ENCODE measurements at places on chromosomes 3 and 15.

GRCh38 chr3:175457301-175457700, 598.2 kb downstream of the NAALADL2 start:
- no peak for DNase-seq

DNA sequence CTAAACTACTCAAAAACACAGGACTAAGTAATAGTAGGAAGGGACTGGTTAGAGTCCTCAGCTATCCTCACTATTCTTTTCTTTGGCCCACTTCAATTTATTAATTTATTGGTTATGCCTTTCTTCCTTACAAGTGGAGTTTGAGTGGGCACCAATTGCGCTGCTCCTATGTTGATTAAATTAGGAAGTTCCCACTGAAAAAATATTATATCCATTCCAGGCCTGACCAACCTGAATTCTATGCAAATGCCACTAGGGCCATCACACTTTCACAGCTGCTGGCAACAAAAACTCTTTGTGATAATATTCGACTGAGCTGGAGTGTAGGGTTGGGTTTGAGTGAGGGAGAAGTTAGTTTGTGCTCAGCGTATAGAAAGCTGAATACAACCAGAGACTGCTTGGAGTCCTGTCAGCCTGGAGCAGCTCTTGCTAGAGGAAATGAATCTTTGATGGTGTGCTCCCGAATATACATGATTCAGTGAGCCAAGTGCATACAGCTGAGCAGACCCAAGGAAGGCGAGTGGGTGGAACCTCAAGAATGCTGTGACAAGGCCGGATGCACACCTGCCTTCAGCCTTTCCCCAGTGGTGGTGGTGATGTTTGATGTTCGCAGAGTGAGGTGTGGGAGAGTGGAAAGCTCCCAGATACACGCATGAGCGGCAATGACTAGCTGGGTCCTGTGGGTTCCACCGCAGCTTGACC, 1.5 kb downstream of the ARHGEF3 start:
- peak; percentile 35 for DNase-seq

GRCh38 chr15:92683511-92683834, 27.9 kb upstream of the FAM174B start:
- no peak for DNase-seq

GRCh38 chr15:70488002-70488605, 275.3 kb downstream of the UACA start:
- peak; percentile 66 for DNase-seq

DNA sequence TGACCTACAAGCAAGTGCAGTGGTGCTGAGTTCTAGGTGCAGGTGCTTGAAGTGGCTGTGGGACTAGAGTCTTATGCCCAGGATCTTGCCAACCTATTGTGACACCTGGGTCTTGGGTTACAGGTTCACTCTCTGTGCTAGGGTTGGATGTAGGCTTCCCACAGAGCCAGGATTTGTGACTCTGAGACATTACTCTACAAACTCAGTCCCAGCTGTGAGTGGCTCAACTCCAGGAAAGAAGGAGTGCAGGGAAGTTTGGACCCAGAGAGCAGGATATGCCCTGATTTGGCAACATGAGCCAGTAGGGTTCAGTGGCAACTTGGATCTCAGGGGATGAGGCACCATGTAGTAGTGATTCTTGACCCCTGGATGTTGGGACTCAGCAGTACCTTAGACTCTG, 182.2 kb downstream of the LPP start:
- no peak for DNase-seq

DNA sequence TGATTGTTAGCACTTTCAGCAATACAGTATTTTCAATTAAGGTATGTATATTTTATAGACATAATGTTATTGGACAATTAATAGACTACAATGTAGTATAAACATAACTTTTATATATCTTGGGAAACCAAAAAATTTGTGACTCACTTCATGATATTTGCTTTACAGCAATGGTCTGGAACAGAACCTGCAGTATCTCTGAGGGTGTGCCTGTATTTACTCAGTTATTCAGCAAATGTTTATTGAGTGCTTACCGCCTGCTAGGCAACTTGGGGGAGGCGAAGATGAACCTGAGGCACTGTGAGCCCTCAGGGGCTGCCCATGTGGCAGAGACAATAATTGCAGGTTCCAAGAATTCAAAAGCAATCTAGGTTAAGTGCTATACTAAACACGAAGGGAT, 144.8 kb downstream of the GABRB3 start:
- DNase-seq: no peak

DNA sequence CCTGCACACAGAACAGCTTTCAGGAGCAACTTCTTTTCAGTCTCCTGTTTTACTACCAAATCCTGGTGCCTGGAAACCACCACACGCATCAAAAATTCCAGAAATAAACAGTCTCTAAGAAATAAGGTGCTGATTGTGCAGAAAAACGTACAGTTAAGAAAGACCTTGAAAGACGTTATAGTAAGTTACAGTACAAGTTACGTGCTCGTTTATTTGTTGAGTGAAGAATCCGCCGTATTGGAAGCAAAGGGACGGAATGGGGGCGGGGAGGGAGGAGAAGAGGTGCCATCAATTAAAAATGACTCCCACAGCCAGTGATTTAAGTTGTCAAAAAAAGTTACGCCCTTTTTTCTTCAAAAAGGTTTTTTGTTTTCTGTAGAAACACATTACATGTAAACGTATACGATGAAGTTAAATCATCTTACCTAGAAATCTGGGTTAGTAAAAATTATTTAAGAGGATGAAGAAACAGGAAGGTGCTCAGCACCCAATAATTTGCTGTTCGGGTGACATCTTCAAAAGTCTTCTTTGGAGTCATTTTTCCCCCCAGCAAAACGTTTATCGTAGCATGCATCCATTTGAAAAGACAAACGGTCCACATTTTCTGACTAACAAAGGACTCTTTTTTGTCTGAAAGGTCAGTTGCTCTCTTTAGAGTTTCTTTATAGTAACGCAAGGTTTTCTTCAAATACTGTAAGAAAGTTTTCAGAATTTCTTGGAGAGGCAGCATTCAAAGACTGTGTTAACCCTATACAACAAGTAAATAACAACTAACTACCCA, 782 bp upstream of the UACA start:
- DNase-seq: no peak

DNA sequence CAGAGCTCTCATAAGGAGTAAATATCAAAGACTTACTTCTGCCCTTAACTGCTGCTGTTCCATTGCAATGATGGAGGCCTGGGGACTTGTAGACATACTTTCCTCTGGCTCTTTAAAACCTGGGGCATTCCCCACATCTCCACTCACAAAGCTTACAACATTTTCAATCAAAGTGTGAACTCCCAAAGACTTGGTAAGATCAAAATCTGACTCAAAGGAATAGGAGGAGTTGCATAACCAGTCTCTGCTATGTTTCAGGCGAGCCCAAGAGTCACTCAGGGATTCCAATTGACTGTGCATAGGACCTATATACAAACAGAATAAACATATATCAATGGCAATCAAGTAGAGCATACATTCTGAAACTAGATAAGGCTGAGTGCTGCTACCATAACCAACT, 101.5 kb downstream of the FBXL22 start:
- no peak for DNase-seq

- DNase-seq: no peak
These were observed 119.5 kb downstream of the FRMD5 start for GRCh38 chr15:44075535-44075934.

- no peak for DNase-seq
These were observed 80.1 kb downstream of the MYO1E start for GRCh38 chr15:59292442-59293151.

DNA sequence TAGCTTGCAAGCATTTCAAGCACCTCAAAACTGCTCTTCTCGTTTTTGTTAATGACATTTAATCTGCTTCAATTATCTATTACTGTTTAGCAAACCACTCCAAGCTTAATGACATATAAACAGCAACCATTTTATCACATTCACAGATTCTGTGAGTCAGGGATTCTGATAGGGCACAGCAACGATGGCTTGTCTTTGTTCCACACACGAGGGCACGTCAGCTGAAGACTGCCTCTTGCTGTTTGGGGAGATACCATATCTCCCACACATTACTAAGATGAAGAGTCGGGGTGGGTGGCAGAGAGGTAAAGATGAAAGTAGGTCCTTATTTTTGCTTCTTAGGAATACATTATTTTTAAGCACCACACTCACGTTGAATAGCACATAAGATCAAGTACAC, 19.3 kb downstream of the CPOX start:
- no peak for DNase-seq

- DNase-seq: no peak
These were observed 240.3 kb downstream of the FGF12 start for GRCh38 chr3:192487033-192487432.

GRCh38 chr15:33064878-33065277, 129.6 kb downstream of the FMN1 start:
- no peak for DNase-seq

DNA sequence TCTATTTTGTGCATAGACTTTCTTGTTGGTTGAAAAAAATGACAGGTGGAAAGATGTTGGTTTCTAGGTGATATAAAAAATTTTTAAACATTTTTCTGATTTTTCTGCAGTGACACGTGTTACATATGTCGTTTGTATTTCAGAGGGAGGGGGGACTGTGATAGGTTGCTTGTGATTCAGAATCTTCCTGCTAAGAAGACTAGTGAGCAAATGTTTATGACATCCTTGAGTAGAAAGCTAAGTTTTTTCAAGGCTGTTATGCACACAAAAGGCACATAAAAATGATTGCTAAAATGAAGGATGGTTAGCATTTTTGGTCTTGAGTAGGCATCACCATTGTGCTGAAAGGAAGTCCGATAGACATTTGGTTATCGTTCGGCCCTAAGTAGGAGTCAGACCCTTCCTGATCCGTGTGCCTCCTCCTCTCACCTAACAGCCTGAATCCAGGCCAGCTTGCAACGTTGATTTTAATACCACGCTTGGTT, 1.5 kb downstream of the ZNF639 start:
- no peak for DNase-seq

DNA sequence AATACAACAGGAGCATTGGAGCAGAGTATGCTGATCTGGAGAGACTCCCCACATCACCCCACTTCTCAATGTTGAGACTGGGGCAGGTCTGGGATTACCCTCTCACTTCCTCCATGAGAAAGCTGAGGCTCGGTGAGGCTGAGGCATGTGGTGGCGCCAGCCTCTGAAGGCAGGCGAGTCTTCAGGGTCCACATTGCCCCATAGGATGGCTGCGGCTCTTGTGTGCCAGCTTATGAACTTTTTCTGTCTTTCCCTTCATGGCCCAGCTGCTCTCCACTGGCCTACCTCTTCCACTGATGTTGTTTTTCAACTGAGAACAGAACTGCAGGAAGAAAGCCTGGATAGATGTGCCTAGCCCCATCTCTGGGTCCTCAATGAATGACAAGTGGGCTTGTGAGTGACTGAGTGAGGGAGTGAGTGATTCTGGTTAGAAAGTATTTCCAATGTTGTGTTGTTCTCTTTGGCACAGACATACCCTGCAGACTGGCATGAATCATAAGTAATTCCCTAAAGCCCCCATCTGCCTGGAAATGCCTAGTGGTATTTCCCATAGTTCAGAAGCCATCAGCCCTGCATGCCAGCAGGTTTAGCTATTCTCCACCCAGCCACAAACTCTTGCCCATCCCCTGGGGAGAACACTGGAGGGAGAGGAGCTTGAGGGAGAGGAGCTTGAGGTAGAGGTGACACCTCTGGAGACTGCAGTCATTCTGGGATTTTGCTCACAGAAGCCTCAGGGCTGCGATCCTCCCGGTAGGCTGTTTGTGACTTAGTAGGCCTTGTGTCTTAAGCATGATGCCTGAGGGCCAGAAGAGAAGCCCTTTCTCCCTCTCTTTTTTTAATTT, 56.9 kb downstream of the AMOTL2 start:
- DNase-seq: no peak

DNA sequence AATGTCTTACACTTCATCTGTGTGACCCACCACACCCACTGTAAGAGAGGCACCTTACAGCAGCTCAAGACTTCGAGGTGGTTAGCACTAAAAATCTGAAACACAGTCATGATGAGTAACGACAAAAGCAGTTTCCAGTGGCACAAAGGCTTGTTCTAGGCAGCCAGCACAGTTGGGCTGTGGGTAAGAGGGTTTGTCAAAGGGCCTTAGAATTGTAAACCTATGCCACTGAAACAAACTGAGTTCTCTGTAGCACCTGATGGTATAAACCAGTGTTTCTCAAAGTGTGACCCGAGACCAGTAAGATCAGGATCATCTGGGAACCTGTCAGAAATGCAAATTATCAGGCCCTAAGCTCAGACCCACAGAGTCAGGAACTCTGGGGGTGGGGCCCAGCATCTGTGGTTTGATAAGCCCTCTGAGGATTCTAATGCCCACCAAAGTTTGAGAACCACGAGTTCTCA, 36.5 kb downstream of the DAPK2 start:
- peak; percentile 70 for DNase-seq

- DNase-seq: no peak
These were observed 34.0 kb downstream of the LYZL4 start for GRCh38 chr3:42376344-42376798.

DNA sequence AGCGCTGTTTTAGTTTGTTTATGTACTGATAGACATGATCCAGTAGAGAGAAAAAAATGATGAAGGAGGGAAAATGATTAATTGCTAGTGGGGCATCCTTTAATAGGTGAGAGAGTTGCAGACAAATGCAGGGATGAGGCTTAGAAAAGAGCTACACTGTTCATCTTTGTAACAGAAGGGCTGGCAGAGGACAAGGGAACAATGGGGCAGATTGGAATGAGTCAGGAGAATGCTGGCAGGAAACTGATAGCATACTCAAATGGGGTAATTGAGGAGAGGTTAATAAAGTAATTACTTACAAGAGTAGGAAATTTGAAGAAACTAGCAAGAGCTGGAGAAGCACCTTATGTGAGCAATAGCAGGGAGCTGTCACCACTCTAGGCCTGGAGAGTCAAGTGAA, 170.9 kb downstream of the OXSM start:
- no peak for DNase-seq

GRCh38 chr3:117128872-117129271, 419.3 kb downstream of the TUSC7 start:
- no peak for DNase-seq

DNA sequence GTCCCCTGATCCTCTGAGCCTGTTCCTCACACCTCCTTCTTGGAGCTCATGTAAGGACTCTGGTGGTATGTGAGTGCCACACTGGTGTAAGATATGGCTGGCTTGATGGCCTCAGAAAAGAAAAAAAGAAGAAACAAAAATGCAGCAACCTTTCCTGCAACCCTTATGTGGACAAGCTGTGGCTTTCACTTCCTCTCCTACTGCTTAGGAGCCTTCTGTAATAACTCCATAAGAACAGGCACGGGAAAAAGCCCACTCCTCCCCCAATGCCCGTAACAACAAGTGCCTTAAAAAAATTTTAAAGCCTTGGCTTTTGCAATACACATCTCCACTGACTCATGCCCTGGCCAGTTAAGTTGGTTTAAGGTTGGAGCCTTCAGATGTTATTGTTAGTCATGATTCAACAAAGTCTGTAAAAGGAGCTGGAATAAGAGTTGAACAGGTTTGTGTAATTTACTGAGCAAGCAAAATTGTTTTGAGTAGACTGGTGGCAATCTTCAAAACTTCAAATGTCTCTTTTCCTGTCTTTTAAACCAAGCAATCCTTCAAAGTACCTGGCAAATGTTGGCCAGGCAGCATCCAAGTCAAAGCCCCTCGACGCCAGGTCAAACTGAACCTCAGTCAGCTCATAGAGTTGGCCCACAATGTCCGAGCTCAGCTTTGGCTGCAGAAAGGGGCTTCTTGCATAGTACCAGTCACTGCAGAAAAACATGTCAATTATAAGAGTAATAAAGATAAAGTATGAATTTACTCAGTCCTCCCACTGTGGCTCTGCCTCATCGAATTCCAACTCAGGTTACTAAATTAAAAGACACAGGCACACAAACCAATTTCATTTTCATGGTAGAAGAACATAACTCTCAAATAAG, 22.9 kb downstream of the FYCO1 start:
- DNase-seq: no peak

GRCh38 chr3:138842483-138843188, 7.9 kb upstream of the PIK3CB start:
- DNase-seq: no peak
